HT-29 (cell line): ENCODE measurements at places on chromosomes 12 and 14. TPM values are rescaled to one million over a fixed set of nuclear protein-coding genes. Genes with fewer than 3 reads are reported as not detected.

Gene FGF6
- not detected in 2 replicates for total RNA-seq

Gene CLEC2B
- total RNA-seq = not detected in 2 replicates

Gene KRT8
- 5,686 and 5,723 TPM in 2 replicates for total RNA-seq

Gene AMDHD1
- total RNA-seq = 0.36 and 0.47 TPM in 2 replicates

Gene KRT83
- total RNA-seq = 0.10 and 0.94 TPM in 2 replicates
